Fibroblast of lung (primary cell): ENCODE measurements at places on chromosomes 12 and 14. TPM values are rescaled to one million over a fixed set of nuclear protein-coding genes. Genes with fewer than 3 reads are reported as not detected.

The BIN2 gene
- not detected in 2 replicates for total RNA-seq

The ANO2 gene
- 0.17 TPM in 1 of 2 replicates, not detected in the other for total RNA-seq

The KRT4 gene
- under 0.01 TPM in 2 replicates for total RNA-seq

The TTC9 gene
- 1.3 and 4.3 TPM in 2 replicates for total RNA-seq
